ENCODE measurements at places on chromosomes 6 and 20.

DNA sequence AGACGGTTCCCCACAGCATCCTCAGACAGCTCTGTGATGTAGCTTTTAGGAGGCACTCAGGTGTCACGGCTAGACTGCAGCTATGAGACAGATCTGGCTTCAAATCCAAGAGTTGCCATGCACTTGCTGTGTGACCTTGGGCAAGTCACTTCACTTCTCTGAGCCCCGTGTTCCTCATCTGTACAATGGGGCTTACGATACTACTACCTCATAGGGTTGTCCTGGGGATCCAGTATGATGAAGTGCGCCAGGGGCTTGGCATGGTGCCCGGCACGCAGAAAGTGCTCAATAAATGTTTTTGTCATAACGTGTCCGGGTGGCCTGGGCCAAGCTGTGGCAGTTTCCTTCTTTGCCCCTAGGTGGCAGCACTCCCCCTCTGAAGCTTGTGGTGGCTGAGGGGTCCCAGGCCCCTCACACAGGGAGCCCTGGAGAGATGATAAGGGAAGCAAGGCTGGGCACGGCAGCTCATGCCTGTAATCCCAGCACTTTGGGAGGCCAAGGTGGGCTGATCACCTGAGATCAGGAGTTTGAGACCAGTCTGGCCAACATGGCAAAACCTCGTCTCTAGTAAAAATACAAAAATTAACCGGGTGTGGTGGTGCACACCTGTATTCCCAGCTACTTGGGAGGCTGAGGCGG is 19.1 kb upstream of the CHMP4B start:
- DNase-seq, result no peak

- DNase-seq, result peak; percentile 62
These were observed 20.0 kb upstream of the TRAF3IP2 start for GRCh38 chr6:111625461-111626391.

GRCh38 chr6:22886650-22887581 is 317.6 kb downstream of the HDGFL1 start:
- DNase-seq, result no peak

GRCh38 chr20:45629496-45630100 is at the start of gene WFDC10A:
Gene WFDC10A (plus strand): TSS chr20:45629739. CDS start chr20:45629814, 75 bp downstream.
- DNase-seq, result peak; percentile 5

GRCh38 chr6:16947375-16948015 is 154.4 kb upstream of the STMND1 start:
- DNase-seq, result peak; percentile 97

- DNase-seq, result no peak
These were observed 155.5 kb upstream of the AKAP12 start for GRCh38 chr6:151084275-151084674.

- DNase-seq, result no peak
These were observed 67.1 kb upstream of the FLRT3 start for GRCh38 chr20:14404515-14404914.

GRCh38 chr6:157649311-157650260 is 173.5 kb upstream of the SNX9 start:
- no peak for DNase-seq

- no peak for DNase-seq
These were observed 28.7 kb upstream of the ELMO2 start for GRCh38 chr20:46435146-46435545.

DNA sequence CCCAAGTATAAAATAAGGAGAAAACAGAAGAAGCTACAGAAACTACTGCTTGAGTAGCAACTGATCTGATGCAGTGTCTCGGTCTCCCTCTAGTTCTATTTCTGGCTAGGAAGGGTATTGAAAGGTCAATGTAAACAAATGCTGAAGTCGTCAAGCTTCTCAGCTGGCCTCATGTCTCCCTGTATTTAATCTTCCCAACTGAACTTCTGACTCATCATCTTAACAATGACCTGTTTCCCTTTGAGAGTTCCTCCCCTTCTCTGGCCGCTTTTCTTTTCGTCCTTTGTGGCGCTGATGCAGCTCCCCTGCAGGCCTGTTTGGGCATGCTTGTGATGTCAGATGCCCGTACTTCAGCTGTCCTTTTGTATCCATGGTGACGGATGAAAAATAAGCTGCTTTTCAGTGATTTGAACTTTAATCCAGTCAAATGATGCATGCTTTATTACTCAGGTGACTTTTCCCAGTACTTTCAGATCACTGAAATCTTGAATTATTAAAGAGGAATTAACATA is 7.8 kb upstream of the LCA5 start:
- DNase-seq, result peak; percentile 98

GRCh38 chr6:149318581-149319286 is 1.2 kb downstream of the TAB2 start:
- no peak for DNase-seq

DNA sequence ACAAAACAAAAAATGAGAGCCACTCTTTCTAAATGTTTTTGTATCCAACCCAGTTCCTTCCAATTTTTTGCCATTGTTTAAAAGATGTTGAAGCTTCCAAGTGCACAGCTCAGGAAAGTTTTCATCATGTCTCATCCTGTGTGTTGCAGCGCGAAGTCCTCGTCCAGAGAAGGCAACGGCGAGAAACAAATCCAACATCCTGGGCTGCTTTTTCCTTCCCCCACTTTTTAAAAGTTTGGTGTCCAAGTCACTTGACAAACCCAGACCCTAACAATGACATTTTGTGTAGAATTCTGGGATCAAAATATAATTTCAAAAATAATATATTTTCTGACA is 92.3 kb downstream of the ANKRD60 start:
- DNase-seq, result no peak

DNA sequence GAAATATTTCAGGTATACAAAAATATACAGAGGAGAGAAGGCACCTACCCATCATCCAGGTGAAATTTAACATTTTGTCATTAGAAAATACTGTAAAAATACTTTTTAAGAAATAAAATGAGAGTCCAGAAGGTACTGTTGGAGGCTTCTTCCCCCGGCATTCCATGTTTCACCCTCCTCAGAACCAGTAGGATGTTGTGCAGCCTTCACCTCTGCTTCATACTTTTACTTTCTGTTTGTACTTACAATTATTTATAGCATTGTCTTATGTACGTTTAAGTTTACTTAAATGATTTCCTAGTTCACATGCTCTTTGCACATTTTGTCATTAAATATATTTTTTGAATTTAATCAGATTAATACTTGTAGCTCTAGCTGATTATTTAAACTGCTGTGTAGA is 30.9 kb downstream of the TMEM200A start:
- DNase-seq, result no peak

DNA sequence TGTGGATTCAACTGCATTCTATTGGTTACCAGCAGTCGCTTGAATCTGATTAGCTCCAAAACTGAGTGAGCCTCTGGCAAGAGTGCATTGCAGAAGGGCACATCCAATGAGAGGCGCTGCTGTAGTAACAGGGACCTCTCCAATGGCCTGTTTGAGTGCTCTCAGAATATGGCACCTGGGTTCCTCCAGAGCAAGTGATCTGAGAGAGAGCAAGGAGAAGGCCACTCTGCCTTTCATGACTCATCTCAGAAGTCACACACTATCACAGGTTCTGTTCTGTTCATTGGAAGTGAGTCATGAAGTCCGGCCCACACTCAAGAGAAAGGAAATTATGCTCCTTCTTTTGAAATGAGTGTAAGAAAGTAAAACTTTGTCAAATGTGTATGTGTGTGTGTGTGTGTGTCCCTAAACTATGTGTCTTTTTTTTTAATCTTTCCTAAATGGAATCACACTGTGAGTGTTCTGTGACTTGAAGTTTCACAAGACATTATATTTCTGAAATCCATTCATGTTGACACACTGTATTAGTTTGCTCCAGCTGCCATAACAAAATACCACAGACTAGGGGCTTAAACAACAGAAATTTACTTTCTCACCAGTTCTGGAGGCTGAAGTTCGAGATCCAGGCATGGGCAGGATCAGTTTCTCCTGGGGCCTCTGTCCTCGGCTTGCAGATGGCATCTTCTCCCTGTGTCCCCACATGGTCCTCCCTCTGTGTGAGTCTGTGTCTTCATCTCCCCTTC is 138.3 kb upstream of the CDYL start:
- peak; percentile 49 for DNase-seq

GRCh38 chr6:44061375-44062104 is 65.7 kb downstream of the MRPL14 start:
- DNase-seq, result no peak

DNA sequence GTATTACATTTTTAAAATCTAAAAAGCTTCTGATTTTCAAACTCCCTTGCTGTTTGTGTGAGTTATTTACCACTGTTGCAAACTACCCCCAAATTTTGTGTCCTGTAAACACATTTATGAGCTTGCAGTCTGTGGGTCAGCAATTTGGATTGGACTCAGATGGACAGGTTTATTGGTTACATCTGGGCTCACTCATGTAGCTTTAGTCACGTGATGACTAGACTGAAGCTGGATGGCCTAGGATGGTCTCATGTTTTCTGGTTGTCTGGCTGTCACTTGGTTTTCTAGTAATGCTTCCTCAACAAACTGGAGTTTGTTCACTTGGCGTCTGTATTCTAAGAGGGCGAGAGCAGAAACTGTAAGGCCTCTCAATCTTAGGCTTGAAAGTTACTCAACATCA is 12.2 kb upstream of the C6orf58 start:
- no peak for DNase-seq

DNA sequence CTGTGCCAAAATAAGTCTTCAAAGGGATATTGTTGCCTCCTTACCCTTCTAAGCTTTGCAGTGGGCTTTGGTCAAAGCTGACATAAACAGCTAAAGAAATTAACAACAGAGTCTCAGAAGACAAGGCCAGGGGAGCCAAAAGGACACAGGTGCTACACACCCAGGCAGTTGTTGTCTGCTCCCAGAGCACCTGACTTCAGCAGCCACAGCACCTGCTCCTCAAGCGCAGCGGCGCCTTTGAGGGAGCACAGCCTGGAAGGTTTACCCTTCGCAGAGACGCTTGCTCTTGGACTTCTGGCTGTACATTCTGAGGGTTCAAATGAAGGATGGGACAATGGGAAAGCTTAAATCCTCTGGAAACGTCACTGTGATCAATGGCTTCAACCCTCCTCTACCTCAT is 16.6 kb downstream of the B4GALT5 start:
- no peak for DNase-seq

GRCh38 chr20:62795023-62795761 is 1.1 kb upstream of the MRGBP start:
- no peak for DNase-seq

GRCh38 chr6:113315879-113316278 is 541.3 kb upstream of the MARCKS start:
- DNase-seq, result peak; percentile 45

GRCh38 chr20:51594236-51595057 is 51.9 kb upstream of the NFATC2 start:
- no peak for DNase-seq

- DNase-seq, result no peak
These were observed 86.4 kb downstream of the SHLD1 start for GRCh38 chr20:5836569-5836968.

DNA sequence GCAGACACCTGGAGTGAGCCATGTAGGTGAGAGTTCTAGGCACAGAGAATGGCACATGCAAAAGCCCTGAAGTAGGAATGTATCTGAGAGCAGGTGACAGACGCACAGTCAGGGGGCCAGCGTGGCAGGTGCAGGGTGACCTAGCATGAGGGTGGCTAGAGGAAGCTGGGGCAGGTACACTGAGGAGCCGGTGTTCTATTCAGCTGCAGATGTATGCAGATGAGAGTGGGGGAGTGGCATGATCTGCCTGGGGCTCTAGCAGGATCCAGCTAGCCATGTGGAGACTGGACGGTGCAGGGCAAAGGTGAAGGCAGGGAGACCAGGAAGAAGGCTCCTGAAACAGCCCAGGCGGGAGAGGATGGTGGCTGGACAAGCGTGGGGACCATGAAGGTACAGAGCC is 10.7 kb downstream of the PEDS1 start:
- no peak for DNase-seq

- DNase-seq, result no peak
These were observed 52.6 kb upstream of the C20orf144 start for GRCh38 chr20:33609504-33609903.

- DNase-seq, result no peak
These were observed 245.7 kb downstream of the EPM2A start for GRCh38 chr6:145489583-145489982.

DNA sequence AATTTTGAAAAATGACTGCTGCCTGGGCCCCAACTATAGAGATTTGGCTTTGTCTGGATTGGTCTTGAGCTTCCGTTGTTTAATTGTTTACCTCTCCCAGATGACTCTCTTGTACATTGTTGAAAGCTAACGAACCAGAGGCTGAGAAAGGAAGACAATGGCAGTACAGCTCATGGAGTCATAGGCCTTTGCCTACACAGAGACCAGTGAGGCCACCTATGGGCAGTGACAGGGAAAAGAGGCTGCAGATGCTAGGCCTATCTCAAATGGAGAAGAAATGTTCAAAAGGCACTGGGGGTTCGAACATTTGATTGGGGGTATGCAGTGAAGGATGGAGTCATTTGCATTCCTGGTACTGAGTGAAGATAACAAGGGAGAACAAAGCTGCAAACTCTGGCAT is 29.1 kb downstream of the OPN5 start:
- no peak for DNase-seq

GRCh38 chr6:106546691-106547414 is 82.4 kb downstream of the RTN4IP1 start:
- peak; percentile 87 for DNase-seq

- DNase-seq, result no peak
These were observed 6.0 kb downstream of the ASF1A start for GRCh38 chr6:118899948-118900347.

DNA sequence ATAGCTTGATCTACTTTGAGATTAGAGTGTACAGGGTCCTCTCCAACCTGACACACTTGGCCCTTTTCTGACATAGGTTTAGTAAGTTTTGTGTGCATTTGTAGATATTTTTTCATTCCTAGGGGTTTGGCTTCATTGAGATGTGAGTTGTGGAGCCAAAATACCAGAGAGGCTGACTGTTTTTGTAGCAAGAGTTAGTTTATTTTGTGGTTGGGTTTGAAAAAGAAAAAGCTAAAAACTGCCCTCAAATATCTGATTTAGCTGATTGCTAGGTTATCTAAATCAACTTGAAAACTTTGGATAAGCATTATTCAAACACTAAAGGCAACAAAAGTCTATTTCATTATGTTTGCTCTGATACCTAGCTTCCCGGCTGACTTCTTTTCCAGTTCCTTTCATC is 164.7 kb upstream of the CENPW start:
- DNase-seq, result no peak

GRCh38 chr6:147909640-147910039 is 401.1 kb downstream of the SAMD5 start:
- DNase-seq, result peak; percentile 46

DNA sequence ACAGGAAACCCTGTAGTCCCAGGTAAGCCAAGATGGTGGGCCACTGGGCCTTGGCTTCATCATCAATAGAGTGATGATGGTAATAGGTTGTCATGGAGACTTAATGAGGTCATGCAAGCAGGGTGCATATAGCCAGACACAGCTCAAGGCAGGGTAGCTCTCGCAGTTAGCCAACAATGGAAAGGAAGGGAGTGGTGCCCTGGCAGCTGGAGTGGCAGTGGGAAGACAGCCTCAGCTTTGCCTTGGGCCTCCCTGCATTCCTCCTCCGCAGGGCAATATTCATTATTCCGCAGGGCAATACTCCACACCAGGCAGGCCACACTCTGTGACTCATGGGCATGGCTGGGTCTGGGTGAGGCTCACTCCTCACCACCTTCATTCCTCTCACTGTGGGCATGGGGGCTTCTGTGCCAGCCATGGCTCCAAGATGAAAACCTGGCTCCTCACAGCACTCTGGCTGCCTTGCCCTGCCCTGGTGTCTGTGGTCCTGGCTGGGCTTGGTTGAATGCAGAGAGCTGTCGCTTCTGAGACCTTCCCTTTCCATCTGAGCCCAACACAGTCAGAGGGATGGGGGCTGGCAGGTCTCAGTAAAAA is 163.1 kb upstream of the PMEPA1 start:
- DNase-seq, result no peak

GRCh38 chr20:47724910-47725247 is 60.4 kb downstream of the SULF2 start:
- DNase-seq, result no peak
